ENCODE measurements at places on chromosomes 12 and 14.
A peak's percentile ranks its signal among the peaks of the same experiment; 100 is the strongest.

DNA sequence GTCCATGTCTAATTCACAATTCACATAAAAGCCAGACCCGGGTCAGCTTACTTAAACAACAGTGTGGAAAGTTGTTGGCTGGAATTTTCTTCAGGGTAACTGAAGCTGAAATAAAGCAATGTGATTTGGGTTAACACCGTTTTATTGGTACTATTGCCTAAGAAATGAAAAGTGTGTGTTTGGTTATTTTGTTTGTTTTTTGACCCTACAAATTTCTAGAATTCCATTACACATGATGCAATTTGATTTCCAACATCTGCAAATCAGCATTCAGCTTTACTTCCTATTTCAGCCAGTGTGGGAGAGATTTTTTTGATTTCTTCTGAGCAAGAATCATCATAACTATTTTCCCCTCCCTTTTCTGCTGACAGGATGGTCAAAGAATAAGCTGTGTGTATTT lies 45.7 kb upstream of the CLMN start:
- DNase-seq: peak; percentile 67

- no peak for DNase-seq
These were observed 585.5 kb downstream of the VRK1 start for GRCh38 chr14:97382616-97383226.

DNA sequence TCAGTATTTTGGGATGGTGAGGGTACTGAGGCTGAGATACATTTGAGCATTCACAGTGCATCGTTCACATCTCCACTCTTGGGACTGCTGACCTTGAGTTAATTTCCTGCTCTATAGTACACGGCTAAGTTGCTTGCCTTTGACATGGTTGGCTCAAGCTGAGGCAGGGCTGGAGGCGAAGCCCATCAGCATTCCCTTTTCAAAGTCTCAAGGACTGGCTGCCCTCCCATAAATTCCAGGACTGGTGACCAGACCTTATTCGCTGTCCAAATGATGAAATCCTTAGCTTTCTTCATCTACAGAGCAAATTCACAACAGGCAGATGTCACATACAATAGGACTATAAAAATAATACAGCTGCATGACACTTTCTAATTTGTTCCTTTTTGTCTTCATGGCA lies 85.9 kb downstream of the SSPN start:
- DNase-seq: peak; percentile 79

DNA sequence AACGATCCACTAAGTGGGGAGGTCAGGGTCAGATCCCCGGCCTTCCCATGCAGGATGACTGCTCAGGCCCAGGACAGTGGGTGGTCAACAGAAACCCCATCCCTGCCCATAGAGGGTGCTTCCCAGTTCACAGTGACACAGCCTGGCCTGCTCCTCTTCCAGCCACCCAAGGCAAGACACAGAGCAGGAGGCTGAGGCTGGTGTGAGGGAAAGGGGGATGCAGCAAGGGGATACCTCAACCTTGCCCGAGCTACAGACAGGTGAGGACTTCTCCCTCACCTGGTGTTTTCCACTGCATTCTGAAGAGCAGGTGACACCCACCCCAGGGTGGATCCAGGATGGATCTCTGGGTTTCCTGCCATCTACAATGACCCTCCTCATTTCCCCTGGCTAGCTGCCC lies 106.7 kb downstream of the KIF26A start:
- DNase-seq: no peak

Data from AG10803 (cell line).